ENCODE measurements at places on chromosomes 1 and 21.

DNA sequence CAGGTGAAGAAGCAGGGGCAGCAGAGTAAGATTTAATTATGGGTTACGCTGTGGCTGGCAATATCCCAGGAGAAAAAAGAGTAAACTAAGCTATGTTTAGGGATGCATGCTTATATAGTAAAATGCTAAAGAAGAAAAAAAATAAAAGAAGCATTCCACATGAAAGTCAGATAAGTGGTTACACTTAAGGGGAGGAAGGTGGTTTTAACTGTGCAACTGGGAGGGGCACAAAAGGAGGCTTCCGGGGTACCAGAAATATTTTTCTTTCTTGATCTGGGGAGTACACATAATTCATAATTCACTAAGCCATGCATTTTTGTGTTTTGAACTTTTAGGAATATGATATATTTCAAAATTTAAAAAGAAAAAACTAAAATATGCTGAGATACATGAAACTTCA, 39.5 kb downstream of the USP48 start:
- DNase-seq = no peak

DNA sequence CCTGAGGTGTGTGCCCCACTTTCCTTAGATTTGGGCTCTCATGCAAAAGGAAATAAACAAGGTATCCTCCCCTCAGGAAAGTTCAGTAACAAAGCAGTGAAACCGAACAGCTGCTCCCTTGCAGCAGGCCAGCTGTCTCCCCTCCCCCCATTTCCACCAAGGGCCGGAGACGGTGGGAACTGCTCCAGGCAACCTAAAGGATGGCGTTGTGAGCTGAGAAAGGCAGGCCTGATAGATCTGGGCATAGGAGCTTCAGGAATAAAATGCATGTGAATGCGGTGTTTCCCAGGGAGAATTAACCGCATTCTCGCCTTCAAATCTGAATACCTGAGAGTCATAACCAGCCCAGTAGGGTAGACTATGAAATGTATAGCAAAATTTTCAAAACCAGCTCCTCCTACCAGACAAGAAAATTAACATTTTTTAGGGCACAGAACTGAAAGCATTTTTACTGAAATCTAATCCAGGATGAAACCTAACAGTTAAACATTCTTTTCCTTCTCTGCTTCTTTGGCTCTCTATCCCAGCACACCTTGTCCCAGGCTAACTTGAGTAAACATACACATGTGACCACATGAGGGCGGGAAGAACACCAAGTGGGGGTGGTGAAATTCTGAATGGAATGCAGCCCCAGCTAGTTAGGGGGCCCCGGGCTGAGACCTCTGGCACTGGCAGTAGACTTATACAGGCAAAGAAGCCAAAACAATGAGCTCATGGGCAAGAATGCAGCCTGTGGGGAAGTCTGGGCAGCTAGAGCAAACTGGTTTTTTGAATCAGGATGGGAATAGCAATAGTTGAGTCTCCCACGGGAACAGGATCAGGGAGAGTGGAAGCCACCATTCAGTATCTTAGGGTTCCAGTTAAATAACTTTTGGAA, 11.5 kb downstream of the MCL1 start:
- DNase-seq = no peak

DNA sequence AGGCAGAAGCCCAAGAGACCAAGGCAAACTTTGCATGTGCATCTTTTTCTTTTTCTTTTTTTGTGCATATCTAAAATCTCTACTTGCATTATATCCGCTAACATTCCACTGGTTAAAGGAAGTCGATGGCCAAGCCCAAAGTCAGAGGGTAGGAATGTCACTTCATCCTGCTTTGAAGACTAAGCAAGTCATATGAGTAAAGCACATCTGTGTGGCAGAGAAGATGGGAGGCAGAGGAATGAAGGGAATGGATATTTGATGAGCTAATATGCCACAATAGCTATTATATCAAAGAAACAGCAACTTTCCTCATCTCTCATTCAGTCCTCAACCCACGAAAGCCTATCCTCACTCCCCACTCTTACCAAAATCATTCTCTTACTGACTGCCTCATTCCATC, 59.3 kb downstream of the RNF220 start:
- no peak for DNase-seq

GRCh38 chr1:23392125-23392855, 22.7 kb upstream of the ZNF436 start:
- DNase-seq = no peak

- no peak for DNase-seq
These were observed 610.1 kb upstream of the NEGR1 start for GRCh38 chr1:72892461-72892860.

GRCh38 chr1:82934074-82934473, 1064.9 kb downstream of the TTLL7 start:
- DNase-seq = no peak

- no peak for DNase-seq
These were observed 46.5 kb upstream of the ACTRT2 start for GRCh38 chr1:2974701-2975301.

GRCh38 chr1:223726380-223727001, 14.2 kb downstream of the CAPN2 start:
- peak; percentile 85 for DNase-seq

DNA sequence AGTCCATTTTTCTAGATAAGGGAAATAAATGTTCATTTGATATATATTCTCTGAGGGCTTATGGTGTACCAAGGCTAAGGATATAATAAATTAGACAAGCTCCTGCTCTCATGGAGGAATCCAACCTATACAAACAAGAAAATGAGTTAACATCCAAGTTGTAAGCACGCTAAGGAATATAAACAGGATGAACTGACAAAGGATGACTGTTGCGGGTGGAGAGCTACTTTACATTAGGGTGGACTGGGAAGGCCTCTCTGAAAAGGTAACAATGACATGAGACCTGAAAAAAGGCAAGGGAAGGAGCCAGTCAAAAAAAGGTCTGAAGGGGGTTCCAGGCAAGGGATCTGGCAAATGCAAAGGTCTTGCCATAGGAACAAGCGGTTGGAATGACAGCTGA, 3.1 kb downstream of the BCAR3 start:
- no peak for DNase-seq

DNA sequence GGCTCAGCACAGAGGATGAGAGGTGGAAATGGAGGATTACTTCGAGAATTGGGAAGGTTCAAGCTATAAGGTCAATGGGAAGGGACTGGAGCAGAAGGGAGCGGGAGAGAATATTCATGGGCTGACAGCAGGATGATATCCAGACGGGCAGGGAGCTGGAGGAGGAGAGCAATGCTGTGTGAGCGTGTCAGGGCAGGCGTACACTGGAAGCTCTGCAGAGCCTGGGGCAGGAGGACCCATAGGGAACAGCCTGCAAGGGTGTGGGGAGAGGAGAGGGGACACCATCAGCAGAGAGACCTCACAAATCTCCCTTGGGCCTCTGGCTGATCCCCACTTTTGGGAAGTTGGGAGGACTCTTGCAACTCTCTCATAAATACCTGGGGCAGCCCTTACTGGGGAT, 13.7 kb downstream of the CSF1 start:
- no peak for DNase-seq

- DNase-seq = no peak
These were observed 23.0 kb upstream of the ZBTB40 start for GRCh38 chr1:22428672-22429071.

- DNase-seq = no peak
These were observed 1.6 kb downstream of the PALMD start for GRCh38 chr1:99647490-99647889.

- no peak for DNase-seq
These were observed 11.7 kb downstream of the PIK3CD start for GRCh38 chr1:9663257-9663656.

GRCh38 chr1:26723013-26723991, 27.5 kb downstream of the ARID1A start:
- no peak for DNase-seq

- no peak for DNase-seq
These were observed 36.0 kb downstream of the ELK4 start for GRCh38 chr1:205595861-205596260.

DNA sequence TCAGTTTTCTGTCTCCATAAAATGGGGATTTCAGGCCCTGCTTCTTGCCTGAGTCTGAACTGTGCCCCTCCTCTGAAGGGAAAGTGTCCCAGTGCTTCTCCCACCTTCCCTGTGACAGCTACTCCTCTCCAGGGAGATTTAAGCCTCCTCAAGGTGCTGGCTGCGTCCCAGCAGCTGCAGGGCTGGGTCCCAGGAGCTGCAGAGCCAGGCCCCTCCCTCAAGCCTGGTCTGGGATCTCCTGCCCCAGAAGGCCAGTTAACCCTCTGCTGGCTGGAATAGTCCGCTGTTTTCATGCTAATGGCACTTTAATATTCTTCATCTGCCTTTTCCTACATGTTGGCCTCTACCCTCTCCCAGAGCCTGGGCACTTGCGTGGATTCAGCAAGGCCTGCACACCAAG, 99.0 kb downstream of the PLXNA2 start:
- no peak for DNase-seq

DNA sequence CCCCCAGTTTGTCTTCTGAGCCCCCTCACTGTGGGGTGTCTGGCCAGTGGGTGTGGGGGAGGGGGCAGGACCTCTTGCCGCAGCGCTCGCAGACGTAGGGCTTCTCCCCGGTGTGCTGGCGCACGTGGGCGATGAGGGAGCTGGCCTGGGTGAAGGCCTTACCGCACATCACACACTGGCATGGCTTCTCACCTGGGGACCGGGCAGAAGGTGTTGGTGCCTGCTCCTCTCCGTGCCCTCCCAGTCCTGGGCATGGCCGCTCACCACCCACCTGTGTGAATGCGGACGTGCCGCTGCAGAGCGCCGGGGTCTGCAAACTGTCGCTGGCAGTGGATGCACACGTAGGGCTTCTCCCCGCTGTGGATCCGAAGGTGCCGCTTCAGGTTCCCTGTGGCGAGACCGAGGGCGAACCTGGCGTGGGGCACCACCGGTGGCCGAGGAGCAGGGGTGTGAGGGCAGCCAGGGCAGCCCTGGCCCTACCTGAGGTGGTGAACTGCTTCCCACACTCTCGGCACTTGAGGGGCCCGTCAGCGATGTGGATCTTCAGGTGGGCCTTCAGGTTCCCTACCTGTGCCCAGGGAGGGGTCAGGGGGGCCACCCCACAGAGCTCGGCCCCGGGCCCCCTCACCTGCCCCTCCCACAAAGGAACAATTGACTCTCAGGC, 32.4 kb downstream of the ZBTB17 start:
- DNase-seq = no peak

GRCh38 chr1:37567023-37567422, 10.3 kb downstream of the DNALI1 start:
- no peak for DNase-seq

DNA sequence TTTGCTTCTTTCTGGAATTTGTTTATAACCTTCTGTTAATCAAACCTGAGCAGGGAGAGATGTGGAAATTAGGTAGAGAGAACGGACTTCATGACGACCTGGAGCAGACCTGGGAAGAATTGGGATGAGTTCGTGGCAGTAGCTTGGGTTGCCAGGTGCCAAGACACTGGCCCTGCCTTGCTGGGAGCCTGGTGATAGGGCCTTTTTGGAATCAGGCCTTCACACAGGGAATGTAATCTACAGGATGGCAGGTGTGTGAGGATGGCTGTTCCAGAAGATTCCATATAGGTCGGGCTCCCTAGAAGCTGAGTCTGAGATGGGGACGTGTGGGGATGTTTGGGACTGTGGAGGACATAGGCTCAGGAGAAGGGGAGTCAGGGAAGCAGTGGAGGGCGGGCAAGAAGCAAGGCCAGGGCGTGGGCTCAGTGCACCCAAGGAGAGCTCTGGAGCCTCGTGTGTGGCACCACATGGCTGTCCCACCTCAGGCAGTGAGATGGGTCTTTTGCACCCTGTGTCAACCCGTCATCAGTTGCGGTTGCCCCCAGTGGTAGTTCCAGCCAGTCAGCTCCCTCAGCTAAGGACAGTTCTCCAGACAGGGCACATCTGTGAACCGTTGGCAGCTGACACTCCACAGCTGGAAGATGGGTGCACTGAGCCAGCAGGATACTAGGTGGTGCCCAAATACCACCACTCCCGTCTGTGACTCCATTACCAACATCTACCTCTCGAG, 395.9 kb downstream of the MATN1 start:
- no peak for DNase-seq

Measured in stimulated activated CD4-positive, alpha-beta T cell treated with anti-CD3 and anti-CD28 coated beads, TNF-alpha, amount 100 ng/mL, for 48 hours (primary cell).